ENCODE measurements at places on chromosomes 1 and 21. TPM values are rescaled to one million over a fixed set of nuclear protein-coding genes. Genes with fewer than 3 reads are reported as not detected.
A peak's percentile ranks its signal among the peaks of the same experiment; 100 is the strongest.

DNA sequence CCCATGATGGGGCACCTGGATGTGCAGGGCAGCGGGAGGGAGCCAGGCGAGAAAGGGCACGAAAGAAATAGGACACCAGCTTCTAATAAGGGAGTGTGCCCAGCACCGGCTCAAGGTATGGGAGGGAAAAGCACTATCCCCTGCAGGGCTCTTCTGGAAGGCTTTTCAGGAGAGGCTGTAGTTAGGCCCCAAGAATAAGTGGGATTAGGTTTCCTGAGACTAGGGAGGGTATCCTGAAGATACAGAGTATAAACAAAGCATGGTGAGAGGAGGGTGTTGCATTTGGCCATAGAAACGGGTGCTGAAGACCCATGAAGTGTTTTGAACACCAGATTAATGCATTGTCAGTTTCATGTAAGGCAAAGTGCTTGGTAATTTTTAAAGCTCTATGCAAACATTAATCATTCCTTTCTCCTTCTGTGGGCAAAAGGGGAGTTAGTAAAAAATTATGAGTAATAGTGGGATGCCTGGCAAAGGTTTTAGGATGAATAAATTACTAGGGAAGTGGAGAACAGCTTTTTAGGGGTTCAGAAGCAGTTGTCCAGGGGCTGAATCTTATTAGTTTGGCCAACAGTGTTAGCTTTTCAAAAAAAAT, 74.0 kb downstream of the SYT6 start:
- H3K36me3 ChIP-seq = no peaks in the 10 kb centered on the region
- no peak for DNase-seq
- H3K4me1 ChIP-seq = peaks cover 8% of the 10 kb centered on the region
- no peak overlapping the region for H3K27ac ChIP-seq
- H3K27me3 ChIP-seq = peaks cover 7% of the 10 kb centered on the region
- H3K4me3 ChIP-seq = no peak overlapping the region

GRCh38 chr1:74693473-74693872, 19.9 kb upstream of the ERICH3 start:
- no peak overlapping the region for H3K27ac ChIP-seq
- peaks cover 3% of the 10 kb centered on the region for H3K27me3 ChIP-seq
- H3K36me3 ChIP-seq = no peaks in the 10 kb centered on the region
- no peak overlapping the region for H3K4me3 ChIP-seq

Gene ELAPOR1
- total RNA-seq = 4.1 TPM

GRCh38 chr1:14424325-14425002, 174.0 kb upstream of the KAZN start:
- H3K4me1 ChIP-seq = no peaks in the 10 kb centered on the region
- no peaks in the 10 kb centered on the region for H3K36me3 ChIP-seq
- no peak overlapping the region for H3K4me3 ChIP-seq
- DNase-seq = no peak

Gene AIRE
- 0.58 TPM for total RNA-seq

Gene APOBEC4
- not detected for total RNA-seq

DNA sequence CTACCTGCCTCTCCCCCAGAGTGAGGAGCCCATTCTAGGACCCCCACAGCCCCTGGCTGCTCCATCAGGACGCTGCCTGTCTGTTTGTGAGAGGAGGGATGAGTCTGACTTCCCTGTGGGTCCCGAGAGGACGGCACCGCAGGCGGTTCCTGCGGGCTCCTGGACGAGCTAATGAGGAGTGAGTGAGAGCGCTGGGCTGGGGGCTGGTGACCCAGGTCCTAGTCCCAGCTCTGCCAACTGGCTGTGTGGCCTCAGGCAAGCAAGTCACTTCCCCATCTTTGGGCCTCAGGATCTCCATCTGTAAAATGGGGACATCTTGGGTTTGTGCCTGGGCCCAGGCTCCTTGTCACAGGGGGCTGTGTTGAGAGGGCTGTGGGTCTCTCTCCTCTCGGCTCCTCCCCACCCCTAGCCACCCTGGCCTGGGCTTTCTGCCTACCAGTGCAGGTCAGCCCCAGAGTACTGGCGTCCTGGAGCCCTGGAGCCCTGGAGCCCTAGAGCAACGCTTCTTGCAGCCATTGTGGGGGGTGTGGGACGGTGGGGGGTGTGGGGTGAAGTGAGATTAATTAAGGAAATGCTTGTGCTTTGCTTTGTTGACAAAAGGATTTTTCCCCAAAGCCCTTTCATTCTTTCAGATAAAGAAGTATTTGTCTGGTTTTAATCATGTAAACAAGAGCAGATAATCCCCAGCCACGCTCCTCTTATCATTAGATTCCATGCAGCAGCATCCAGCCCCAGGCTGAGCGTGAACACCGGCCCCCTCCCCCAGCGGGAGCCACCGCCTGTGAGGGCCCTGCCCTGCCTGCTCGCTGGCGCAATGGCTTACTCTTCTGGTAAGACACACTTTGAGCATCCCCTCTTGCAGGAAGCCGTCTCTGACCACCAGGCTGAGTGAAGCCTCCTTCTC, 26.8 kb downstream of the SLC1A7 start:
- H3K36me3 ChIP-seq = no peaks in the 10 kb centered on the region
- DNase-seq = no peak
- H3K4me3 ChIP-seq = no peak overlapping the region
- H3K27ac ChIP-seq = no peak overlapping the region
- peaks cover 8% of the 10 kb centered on the region for H3K4me1 ChIP-seq

Gene HSD11B1
- total RNA-seq = 11.4 TPM

DNA sequence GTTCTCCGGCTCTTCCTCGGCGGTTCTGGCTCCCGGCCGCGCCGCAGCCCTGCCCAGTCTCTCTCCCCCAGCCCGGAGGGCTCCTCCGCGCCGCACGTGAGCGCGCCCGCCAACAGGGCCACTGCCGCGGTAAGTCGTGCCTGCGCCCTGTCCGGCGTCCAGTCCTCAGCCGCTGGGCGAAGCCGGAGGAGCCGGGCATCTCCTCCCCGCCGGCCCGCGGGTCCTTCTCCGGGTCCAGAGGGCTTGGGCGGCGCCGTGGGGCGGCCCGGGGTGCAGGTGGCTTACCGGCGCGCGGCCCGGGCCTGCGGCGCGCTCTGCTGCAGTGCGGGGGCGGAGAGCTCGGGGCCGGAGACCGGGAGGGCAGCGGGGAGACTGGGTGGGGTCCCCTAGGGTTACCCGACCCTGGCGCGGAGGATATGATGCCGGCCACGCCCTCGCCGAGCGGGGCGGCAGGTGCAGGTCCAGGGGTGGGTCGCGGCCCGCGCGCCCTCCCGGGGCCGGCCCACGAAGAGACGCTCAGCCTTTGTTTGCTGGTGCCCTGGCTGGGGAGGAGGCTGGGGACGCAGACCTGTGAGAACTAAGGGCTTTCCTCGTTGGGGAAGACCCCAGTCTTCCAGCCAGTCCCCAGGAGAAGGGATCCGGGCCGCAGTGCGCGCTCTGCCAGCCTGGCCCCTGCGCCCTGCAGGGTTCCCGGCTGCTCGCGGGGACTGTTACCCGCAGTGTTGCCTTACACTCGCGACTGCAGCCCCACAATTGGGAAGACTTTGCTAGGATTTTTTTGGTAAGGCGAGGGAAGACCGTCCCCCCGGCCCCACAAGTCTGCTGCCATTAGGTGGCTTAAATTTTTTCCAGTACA, at the start of gene DOP1B:
DOP1B (plus strand) TSS at position 10 of the 856 bp plus-strand sequence. CDS start 7,910 bp downstream, outside the sequence.
- H3K27me3 ChIP-seq = peaks cover 6% of the 10 kb centered on the region
- peak; percentile 45 for DNase-seq
- H3K4me3 ChIP-seq = peak within 1 kb of the TSS; percentile 80
- peaks cover 42% of the 10 kb centered on the region for H3K4me1 ChIP-seq
- peaks cover 13% of the 10 kb centered on the region for H3K36me3 ChIP-seq

DNA sequence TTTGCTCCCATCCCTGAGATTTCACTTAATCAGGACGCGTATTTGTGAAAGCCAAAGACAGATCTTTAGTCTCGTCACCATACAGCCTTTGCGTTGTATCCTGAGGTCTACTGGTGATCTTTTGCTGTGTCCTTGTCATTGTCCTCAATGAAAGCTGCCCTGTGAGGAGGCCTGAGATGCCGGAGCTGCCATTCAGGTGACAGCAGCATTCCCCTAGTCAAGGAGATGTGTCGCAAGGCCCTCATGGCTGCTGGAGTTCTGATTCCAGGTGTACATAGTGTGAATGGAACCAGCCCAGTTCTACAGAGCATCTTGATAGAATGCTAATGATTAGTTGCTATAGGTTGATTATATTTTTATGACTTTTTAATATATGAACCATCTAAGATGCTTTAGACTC, 24.1 kb downstream of the TTF2 start:
- H3K27me3 ChIP-seq = no peaks in the 10 kb centered on the region
- no peak overlapping the region for H3K27ac ChIP-seq
- peaks cover 55% of the 10 kb centered on the region for H3K36me3 ChIP-seq
- H3K4me3 ChIP-seq = no peak overlapping the region
- DNase-seq = no peak
- peaks cover 3% of the 10 kb centered on the region for H3K4me1 ChIP-seq

Gene ADORA3
- 0.18 TPM for total RNA-seq

DNA sequence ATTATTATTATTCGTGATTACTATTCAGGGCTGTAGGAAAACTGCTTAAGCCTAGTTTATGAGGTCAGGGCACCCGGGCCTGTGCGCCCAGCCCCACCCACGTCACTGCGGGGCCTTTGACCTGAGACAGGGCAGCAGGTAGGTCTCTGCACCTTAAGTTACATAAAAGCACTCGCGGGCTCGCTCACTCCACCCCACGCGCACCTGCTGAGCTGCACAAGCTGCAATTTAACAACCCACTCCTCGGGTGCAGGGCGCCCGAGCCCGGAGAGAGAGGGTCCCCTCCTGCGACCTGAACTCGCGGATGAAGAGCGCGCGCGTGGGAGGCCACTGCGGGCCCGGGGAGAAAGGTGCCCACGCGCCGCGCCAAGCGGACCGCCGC, 477 bp downstream of the ICMT start:
- DNase-seq = peak; percentile 24
- peaks cover 36% of the 10 kb centered on the region for H3K4me1 ChIP-seq
- peaks cover 25% of the 10 kb centered on the region for H3K36me3 ChIP-seq
- peak overlapping the region; percentile 63 for H3K27ac ChIP-seq
- H3K4me3 ChIP-seq = peak overlapping the region; percentile 88
- H3K27me3 ChIP-seq = peaks cover 14% of the 10 kb centered on the region

Gene GPX7
- 21.2 TPM for total RNA-seq

- no peak overlapping the region for H3K4me3 ChIP-seq
- peaks cover 5% of the 10 kb centered on the region for H3K4me1 ChIP-seq
- H3K27me3 ChIP-seq = no peaks in the 10 kb centered on the region
- H3K27ac ChIP-seq = no peak overlapping the region
- no peaks in the 10 kb centered on the region for H3K36me3 ChIP-seq
Observed at GRCh38 chr1:245961137-245961540, 545.9 kb downstream of the SMYD3 start.

Gene CNIH3
- 1.4 TPM for total RNA-seq

DNA sequence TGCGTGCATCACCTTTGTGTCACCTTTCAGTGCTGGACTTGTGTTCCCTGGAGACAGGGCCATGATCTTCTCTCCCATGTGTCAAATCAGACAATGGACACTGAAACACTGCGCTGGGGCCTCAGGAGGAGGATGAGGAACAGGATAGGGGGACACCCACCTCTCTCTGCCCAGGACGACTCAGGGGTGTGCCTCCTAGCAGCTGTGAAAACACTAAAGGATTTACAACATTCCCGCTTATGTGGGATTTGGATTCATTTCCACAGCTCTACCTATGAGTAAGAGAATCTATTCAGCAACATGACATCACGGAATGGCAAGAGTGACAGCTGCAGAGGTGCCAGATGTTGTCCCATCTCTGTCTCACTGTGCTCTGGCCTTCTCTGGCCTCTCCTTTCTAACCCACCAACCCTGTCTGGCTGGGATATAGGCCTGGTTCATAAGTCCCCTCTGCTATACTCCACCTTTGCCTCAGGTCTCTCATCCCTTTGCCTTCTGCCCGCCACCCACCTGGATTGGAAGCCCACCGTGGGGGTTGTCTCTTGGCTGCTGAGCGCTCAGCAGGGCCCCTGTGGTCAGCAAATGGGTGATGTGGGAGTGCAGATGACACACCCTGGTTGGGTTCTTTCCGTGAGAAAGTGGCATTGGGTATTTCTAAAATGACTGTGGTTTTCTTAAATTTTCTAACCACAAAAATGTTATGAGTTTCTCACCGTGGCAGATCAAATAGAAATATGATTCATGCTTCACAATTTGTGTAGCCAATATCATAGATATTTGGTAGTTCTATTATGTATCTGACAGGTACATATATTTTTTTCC, 47.1 kb upstream of the TLR5 start:
- H3K27me3 ChIP-seq = peaks cover 49% of the 10 kb centered on the region
- H3K36me3 ChIP-seq = no peaks in the 10 kb centered on the region
- H3K27ac ChIP-seq = no peak overlapping the region
- H3K4me3 ChIP-seq = no peak overlapping the region
- H3K4me1 ChIP-seq = peaks cover 12% of the 10 kb centered on the region

GRCh38 chr1:86396498-86396890, 371 bp upstream of the ODF2L start:
- DNase-seq = no peak
- peaks cover 48% of the 10 kb centered on the region for H3K4me1 ChIP-seq
- H3K4me3 ChIP-seq = peak overlapping the region; percentile 95

Gene GPN2
- total RNA-seq = 31.4 TPM

- H3K4me3 ChIP-seq = no peak overlapping the region
- no peaks in the 10 kb centered on the region for H3K4me1 ChIP-seq
- no peaks in the 10 kb centered on the region for H3K27me3 ChIP-seq
- no peaks in the 10 kb centered on the region for H3K36me3 ChIP-seq
- no peak overlapping the region for H3K27ac ChIP-seq
- DNase-seq = no peak
Observed at GRCh38 chr21:26952374-26953066, 14.4 kb downstream of the ADAMTS5 start.

Gene GBP5
- 234 TPM for total RNA-seq

Gene CAMK1G
- total RNA-seq = not detected

Gene COL24A1
- not detected for total RNA-seq

GRCh38 chr1:78913950-78914349, 92.6 kb downstream of the ADGRL4 start:
- no peaks in the 10 kb centered on the region for H3K4me1 ChIP-seq
- H3K4me3 ChIP-seq = no peak overlapping the region

- H3K4me3 ChIP-seq = no peak overlapping the region
- H3K4me1 ChIP-seq = no peaks in the 10 kb centered on the region
Observed at GRCh38 chr1:7265771-7266371, 480.6 kb downstream of the CAMTA1 start.

- no peak overlapping the region for H3K27ac ChIP-seq
- H3K36me3 ChIP-seq = peaks cover 12% of the 10 kb centered on the region
- peaks cover 87% of the 10 kb centered on the region for H3K27me3 ChIP-seq
- no peak for DNase-seq
Observed at GRCh38 chr21:33021667-33022066, 4.1 kb upstream of the OLIG2 start.

Gene SLC25A34
- 1.9 TPM for total RNA-seq

- no peak overlapping the region for H3K4me3 ChIP-seq
- peaks cover 11% of the 10 kb centered on the region for H3K36me3 ChIP-seq
- peaks cover 17% of the 10 kb centered on the region for H3K4me1 ChIP-seq
- no peak for DNase-seq
Observed at GRCh38 chr21:37204580-37204979, 62.6 kb downstream of the VPS26C start.

Gene SMYD3
- 18.7 TPM for total RNA-seq

GRCh38 chr1:209387969-209388329, 195.6 kb upstream of the CAMK1G start:
- DNase-seq = no peak
- no peaks in the 10 kb centered on the region for H3K4me1 ChIP-seq
- H3K27ac ChIP-seq = no peak overlapping the region
- H3K27me3 ChIP-seq = peaks cover 10% of the 10 kb centered on the region
- H3K36me3 ChIP-seq = no peaks in the 10 kb centered on the region

Gene CRNN
- not detected for total RNA-seq

Gene C21orf91
- 57.1 TPM for total RNA-seq

Data from activated CD4-positive, alpha-beta memory T cell treated with anti-CD3 and anti-CD28 coated beads, Interleukin-2, amount 10 ng/mL, durations not matched to agents 7 days and 5 days (primary cell).